ENCODE measurements at places on chromosomes 4 and X.

DNA sequence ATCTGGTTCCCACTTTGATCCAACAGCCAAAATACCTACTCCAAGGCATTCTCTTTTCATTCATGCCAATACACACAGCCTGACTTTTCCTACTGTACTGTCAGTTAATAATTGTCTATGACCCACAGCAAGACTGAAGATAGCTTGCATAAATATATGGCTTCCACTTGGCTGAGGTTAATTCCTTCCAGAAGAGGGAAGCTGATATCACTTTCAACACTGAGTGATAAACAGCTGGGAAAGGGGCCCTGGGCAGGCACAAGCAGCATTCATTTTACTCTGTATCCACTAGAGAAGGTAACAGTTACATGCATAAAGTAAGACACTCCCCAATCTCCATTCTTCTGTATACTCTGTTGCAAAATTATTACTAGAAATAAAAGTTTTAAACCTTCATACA is 200.2 kb upstream of the UGT8 start:
- DNase-seq, result no peak

GRCh38 chr4:68249434-68249833 is 3.9 kb upstream of the TMPRSS11B start:
- no peak for DNase-seq

DNA sequence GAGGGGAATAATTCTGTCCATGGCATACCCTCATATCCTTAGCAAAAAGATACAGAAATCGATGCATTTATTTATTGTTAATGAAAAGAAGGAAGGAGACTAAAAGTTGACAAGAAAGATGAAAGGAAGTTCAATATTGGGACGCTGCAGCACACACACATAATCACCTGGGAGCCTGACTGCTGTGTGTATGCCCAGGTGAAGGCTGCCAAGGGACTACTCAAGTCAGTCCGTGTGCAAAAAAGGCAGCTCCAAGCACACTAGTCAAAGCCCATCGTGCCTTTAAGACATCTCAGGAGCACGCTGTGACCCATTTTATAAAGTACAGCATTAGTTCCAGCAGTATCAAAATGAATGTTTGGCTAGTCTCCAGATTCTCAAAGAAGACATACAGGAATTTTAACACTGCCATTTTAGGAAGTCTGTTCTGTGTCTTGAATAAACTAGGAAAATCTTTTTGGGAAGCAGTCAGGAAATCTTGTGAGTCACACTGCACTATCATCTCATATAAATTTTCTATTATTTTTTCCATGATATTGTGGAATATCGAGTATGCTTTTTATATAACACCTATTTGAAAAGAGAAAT is 363.9 kb downstream of the GASK1B start:
- DNase-seq, result no peak

DNA sequence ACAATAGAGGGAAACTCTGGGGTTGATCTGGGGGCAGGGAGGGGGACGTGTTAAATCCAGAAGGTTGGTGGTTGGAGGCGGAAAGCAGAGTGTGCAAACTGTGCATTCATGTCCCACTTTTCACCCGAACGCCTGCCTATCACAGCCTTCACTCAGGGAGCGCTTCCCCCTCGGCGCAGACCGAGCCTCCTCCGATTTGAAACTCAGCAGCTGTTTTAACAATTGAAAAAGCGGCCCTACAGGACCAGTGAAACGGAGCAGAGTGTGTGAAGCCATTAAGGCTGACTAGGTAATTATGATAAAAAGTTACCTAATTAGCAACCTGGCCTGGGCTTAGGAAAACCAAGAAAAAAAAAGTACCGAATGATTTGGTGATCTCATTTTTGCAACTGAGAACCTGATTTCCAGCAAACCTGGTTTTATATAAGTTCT is 685 bp upstream of the NDNF start:
- DNase-seq, result no peak

DNA sequence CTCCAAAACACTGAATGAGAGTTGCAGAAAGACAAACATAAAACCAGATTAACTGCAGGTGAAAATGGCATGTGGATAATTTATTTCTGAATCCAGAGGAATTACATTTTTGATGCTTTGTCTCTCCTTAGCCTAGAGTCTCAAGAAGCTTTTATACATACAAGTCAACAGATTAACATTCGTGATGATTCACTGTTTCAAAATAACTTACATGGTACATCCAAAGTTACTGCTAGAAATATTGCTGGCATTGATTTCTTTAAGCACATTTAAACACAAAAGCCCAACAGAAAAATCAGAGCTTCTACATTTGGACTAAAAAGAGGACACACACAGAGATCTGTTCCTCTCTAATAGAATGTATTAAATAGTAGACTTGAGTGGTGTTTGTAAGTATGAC is 105.6 kb downstream of the AMELX start:
- DNase-seq, result no peak

- no peak for DNase-seq
Observed at GRCh38 chr4:123503698-123504363, 107.2 kb downstream of the SPRY1 start.

- peak; percentile 70 for DNase-seq
Observed at GRCh38 chr4:8403173-8403753, 37.3 kb downstream of the ACOX3 start.

DNA sequence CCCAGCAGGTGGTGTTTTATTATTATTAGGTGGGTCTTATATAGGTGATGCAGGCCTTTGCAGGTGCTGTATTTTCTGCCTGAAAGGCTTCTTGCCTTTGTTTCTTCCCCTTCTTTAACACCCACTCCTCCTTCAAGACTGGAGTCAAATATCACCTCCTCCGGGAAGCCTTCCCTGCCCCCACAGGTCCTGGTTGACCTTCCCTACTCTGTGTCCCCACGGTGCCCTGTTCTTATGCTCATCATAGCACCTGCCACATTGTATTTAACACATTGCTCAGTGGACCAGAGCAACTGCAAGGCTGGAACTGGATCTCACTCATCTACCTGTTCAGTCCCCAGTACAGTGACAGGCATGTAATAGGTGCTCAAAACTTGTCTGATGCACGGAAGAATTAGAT is 39.8 kb upstream of the LGI2 start:
- DNase-seq, result no peak

GRCh38 chrX:153687121-153688039 is at the start of gene SLC6A8:
SLC6A8 (plus strand) TSS chrX:153687926; CDS start chrX:153688575, 649 bp downstream.
- no peak for DNase-seq

GRCh38 chr4:7890635-7891393 is 48.8 kb downstream of the AFAP1 start:
- DNase-seq, result no peak

DNA sequence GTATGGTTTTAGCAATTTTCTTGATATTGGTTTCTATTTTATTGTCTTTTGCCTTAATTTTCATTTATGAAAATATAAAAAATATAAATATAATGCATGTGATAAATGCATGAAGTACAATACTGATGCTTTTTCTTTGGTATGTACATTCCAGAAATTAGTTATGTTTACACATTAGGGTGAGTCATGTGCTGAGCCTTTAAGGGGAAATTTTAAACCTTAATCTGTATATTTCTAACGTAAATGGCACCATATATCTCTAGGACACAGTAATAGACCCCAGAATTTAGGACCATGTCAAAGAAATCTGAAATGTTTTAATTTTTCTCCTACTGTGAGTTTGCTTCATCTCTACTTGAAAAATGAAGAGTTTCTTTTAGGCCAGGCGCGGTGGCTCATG is 117.8 kb upstream of the SPRY1 start:
- DNase-seq, result no peak

Measured in Karpas-422 (cell line).